ENCODE measurements at places on chromosomes 6 and 20.

DNA sequence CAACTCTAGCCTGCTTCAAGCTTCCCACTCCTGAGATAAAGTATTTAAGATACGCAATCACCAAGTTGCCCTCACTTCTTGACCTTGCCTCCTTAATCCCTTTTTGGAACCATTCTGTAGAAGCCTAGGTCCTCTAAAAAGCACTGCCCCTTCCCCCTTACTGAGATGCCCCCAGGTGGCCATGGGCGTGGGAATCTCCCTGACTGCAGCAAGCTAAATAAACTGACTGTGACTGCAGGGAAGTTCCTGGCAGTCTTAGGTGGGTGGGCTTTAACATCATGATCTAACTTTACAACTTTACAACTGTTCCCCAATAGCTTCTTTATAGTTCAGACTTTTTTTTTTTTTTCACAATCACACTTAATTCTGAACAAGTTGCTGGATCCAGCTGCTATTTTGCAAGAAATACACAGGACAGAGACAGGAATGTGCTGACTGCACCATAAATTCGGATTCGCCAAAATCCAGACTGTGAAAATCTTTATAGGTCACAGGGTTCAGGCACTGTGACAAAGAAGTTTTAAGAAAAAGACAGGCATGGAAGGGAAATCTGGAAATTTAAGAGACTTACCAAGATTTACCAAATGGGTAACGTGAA, 344.2 kb upstream of the SULF2 start:
- DNase-seq: no peak

GRCh38 chr6:105272786-105273185, 93.0 kb upstream of the POPDC3 start:
- no peak for DNase-seq

DNA sequence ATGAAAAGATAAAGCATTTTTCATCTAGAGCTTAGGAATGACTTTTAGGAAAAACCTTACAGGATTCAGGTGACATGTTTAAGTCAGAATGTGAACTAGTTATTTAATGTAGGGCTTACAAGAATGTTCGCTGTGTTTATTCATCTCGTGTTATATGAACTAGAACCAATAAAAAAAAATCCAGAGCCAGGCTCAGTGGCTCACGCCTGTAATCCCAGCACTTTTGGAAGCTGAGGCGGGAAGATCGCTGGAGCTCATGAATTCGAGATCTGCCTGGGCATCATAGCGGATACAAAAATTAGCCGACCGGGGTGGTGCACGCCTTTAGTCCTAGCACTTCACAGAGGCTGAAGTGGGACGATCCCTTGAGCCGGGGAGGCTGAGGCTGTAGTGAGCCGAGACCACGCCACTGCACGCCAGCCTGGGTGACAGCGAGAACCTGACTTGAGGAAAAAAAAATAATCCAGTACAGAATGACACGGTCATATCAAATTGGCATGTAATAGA, 46.3 kb downstream of the OR2B2 start:
- no peak for DNase-seq

DNA sequence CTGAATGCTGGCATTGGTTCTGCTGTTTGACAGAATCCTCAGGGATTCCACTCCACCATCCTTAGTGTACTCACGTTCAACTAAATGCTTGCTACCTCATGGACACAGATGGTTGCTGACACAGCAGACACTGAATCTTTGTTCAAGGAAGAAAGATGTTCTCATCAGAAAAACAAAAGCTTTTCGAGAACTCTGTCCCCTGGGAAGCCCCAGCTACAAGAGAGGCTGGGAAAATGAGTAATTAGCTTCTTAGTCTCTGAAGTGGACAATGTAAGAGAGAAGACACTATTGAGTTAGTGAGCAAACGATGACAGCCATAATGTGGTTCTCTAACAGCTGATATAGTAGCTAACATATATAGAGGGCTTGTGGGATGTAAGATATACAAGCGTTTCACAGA, 30.9 kb upstream of the ENPP5 start:
- DNase-seq: no peak

- DNase-seq: no peak
Observed at GRCh38 chr6:130453230-130453629, 87.4 kb downstream of the TMEM200A start.

DNA sequence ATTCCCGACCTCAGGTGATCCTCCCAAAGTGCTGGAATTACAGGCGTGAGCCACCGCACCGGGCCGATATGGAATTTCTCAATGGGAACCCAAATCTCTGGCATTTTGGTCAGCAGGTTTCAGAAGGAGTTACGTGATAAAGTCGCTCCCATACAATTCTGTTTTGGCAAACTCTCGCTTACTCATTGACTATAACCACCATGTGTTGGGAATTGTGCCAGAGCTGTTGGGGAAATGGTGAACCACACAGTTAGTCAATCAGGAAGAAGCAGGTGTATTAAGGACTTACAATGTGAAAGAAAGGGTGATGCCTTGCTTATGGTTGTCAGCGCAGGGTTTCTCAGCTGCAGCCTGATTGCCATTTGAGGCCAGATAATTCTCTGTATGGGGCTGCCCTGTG, 410.5 kb downstream of the QKI start:
- no peak for DNase-seq

GRCh38 chr6:49849213-49849907, 17.0 kb downstream of the CRISP1 start:
- no peak for DNase-seq

- no peak for DNase-seq
Observed at GRCh38 chr6:89002523-89002922, 39.1 kb upstream of the RNGTT start.

GRCh38 chr6:54706844-54707605, 139.5 kb upstream of the FAM83B start:
- no peak for DNase-seq

DNA sequence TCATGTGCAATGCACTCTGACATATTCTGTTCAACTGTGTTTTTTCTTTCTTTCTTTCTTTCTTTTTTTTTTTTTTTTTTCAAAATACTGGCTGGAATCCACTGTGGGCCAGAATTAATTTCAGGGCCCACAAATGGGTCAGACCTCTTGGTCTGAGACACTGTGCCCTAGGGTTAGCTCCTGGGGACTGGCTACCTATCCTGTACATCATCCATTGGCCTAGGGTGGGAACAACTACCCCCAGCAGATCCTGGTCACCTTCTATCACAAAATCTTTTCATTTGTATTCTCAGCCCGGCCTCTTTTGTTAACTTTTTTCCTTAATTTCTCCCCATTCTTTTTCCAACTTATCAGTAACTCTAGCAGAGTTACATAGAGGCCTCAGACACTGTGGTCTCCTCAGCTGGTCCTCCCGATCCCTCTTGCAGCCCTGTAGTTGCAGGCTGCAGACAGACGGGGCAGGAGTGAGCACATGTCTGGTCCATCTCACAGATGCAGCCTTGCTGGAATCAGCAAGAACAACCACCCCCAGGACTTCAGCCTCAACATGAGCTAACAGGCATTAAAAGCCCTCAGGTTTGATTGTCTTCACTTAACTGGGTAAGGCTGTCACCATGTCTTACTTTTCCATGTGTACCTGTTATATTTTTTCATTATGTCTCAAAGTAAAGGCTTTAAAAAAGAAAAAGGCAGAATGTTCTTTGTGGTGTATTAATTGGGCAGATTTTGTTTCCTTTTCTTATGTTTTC, 41.3 kb downstream of the TXLNB start:
- peak; percentile 42 for DNase-seq

DNA sequence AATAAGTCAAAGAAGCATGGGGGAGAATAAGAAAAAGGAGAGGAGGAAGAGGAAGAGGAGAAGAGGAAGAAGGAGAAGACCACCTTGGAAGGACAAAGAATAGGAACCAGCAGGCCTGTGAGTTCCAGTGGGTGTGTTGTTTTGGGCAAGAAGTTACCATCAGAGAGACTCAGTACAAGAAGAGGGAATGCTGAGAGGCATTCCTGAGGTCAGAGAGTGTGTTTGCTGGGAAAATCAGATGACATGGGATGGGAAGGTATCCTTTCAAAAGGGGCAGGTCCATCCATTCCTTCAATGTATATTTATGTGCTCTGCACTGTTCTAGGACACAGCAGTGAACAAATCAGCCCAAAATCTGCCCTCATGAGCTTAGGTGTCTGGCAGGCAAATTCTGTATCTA, 40.5 kb upstream of the PRIM2 start:
- no peak for DNase-seq

GRCh38 chr20:47258745-47259695, 97.5 kb downstream of the ZMYND8 start:
- no peak for DNase-seq

DNA sequence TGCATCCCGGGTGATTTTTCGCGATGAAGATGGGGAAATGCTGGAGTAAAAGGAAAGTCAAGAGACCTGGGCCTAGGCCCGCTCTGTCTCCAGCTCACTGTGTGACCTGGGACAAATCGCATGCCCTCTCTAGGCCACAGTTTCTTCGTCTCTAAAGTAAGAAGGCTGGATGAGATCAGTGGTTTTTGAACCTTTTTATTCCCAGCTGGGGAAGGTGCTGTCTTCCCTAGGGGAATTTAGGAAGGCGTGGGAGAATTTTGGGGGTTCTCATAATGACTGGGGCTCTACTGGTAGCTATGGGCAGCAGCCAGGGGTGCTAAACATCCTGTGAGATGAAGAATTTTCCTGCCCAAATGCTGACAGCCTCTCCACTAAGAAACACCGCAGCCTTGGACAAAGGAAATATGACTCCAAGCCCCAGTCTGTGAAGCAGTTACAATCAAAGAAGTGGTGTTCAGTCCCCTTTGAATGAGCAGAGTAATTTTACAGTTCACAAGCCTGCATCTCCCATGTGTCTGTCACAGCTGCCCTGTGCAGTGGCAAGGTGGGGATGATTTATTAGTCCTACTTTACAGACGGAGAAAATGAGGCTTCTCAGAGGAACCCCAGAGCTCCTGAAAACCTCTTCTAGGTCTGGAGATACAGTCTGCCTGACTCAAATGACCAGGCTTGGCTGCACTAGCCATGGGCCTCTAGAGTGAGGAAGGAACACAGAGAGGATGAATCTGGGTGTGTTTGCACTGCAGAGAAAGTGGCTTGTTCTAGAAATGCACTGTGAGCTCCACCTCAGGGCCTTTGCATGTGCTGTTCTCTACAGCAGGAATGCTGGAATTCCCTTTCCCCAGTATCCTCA, 57.2 kb downstream of the RAB44 start:
- no peak for DNase-seq

DNA sequence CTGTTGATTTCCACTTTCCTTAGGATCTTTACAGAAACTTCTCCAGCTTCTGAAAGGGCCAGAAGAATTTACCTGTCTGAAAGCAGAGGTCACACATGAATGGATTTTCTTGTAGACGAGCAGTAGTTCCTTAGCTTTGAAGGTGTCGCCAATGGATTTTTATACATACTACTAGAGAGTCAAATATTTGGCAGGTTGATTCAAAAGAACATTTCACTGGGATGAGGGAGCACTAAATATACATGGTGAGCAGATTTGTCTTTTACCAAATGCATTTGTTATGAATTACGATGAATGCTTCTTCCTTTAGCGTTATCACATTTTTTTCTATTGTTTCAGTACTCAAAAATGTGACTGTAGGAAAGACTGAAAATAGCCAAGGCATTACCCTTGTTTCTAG, 162.3 kb downstream of the PAX1 start:
- no peak for DNase-seq

DNA sequence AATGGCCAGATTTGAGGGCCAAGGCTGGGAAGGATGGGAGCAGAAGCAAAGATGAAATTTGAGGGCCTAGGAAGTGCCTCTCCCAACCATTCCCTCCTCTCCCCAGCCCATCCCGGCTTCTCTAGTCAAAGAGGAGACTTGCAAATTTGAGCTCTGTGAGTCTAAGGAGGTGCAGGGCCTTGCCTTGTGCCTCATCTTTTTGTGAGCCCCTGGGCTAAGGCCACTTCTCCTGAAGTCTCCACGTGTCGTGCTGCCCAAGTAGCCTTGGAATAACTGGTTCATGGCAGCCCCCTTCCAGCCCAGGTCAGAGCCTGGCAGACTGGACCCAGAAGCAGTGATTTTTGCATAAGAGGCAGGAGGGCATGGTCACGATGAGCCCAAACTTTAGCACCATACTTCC, 6.7 kb downstream of the PTGIS start:
- no peak for DNase-seq

DNA sequence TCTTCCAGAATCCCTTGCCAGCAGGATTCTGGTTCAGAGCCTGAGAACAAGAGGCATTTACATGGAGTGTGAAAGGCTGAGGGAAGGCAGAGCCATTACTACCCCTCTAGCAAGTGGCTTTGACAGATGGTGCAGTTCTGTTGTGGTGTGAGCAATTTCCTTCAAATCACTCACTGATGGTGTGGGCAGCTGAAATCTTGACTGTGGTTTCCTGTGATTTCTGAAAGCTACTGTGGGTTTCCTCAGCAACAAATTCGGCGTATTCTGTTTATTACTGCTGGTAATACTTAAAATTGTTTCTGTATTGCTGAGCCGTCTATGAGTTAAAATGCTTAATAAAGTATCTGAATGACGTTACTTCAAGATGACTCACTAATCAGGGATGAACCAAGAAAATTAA, 181.5 kb upstream of the TCF21 start:
- DNase-seq: no peak

GRCh38 chr20:467755-468154, 5.4 kb upstream of the TBC1D20 start:
- DNase-seq: no peak

- DNase-seq: no peak
Observed at GRCh38 chr6:13190376-13190775, 138.0 kb downstream of the TBC1D7 start.

- no peak for DNase-seq
Observed at GRCh38 chr6:16782278-16782677, 21.0 kb upstream of the ATXN1 start.

- no peak for DNase-seq
Observed at GRCh38 chr20:57094252-57094891, 172.1 kb downstream of the BMP7 start.

GRCh38 chr6:123592426-123592825, 44.3 kb downstream of the TRDN start:
- DNase-seq: no peak

- DNase-seq: no peak
Observed at GRCh38 chr6:108253241-108253640, 7.6 kb downstream of the SNX3 start.

- DNase-seq: no peak
Observed at GRCh38 chr6:29255530-29255929, 46.0 kb upstream of the OR14J1 start.

GRCh38 chr6:20058121-20058905, 154.0 kb downstream of the MBOAT1 start:
- DNase-seq: no peak

DNA sequence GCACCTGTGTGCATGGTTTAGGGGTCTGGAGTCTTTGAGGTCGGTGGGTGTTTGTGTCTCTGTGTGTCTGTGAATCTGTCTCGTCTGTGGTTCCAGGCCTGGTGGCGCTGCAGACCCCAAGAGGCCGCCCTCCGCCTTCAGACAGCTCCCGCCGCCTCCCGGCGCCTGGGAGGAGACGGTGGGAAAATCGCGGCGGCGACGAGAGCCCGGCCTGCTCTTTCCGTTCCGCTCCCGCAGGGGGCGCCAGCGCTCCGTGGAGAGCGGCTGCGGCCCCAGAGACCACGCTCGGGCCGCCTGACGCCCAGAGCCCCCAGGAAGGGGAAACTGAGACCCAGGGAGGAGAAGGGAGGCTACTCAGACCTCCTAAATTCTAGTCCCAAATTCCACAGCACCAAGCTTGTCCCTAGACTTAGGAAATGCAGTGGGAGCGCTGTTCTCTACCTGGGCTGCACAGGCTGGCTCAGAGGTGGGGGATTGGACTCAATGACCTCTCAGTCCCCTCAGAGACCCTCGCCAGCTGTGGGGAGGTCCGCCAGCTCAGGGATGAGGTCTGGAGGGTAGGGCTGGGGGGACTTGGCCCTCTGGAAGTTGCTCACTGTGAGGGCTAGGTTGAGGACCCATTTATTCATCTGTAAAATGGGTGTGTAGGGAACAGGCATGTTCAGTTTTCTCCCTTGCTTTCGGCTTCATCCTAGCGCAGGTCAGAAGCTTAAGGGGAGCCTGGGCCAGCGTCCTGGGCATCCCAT, 36.9 kb upstream of the BLCAP start:
- peak; percentile 8 for DNase-seq
